Mesenteric fat pad (tissue), 1 donor: ENCODE measurements at places on chromosomes 16 and 17. TPM values are rescaled to one million over a fixed set of nuclear protein-coding genes. Genes with fewer than 3 reads are reported as not detected.
A peak's percentile ranks its signal among the peaks of the same experiment; 100 is the strongest.

DNA sequence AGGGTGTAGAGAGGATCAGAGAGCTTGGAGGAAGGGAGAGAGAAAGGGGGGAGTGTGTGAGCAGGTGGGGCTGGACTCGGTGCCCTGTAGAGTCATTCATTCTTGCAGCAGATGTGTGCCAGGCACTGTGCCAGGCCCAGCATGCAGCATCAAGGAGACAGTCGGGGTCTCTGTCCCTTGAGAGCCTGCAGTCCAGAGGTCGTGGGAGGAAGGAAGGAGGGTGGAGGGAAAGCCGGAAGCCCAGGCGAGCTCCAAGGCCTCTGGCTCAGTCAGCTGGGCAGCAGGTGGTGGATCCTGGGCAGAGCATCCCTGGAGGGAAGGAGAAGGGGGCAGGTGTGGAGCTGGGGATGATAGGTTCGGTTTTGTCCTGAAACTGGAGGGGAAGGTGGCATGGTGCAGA is 27.5 kb downstream of the EPN2 start:
- no peak for DNase-seq

GRCh38 chr17:8004899-8005298 is 2.5 kb downstream of the GUCY2D start:
- DNase-seq, result peak; percentile 26

- no peak for DNase-seq
Measured at GRCh38 chr16:84768808-84769197, 51.0 kb upstream of the CRISPLD2 start.

- DNase-seq, result no peak
Measured at GRCh38 chr17:17663160-17664063, 17.8 kb upstream of the RAI1 start.

CEP295NL gene
- 6.5 TPM for total RNA-seq

- DNase-seq, result no peak
Measured at GRCh38 chr16:66135421-66135831, 231.1 kb upstream of the CDH5 start.

- no peak for DNase-seq
Measured at GRCh38 chr16:80002261-80002660, 401.7 kb upstream of the MAF start.

SLC9A5 gene
- 0.55 TPM for total RNA-seq

C16orf87 gene
- total RNA-seq, result 6.8 TPM

DNA sequence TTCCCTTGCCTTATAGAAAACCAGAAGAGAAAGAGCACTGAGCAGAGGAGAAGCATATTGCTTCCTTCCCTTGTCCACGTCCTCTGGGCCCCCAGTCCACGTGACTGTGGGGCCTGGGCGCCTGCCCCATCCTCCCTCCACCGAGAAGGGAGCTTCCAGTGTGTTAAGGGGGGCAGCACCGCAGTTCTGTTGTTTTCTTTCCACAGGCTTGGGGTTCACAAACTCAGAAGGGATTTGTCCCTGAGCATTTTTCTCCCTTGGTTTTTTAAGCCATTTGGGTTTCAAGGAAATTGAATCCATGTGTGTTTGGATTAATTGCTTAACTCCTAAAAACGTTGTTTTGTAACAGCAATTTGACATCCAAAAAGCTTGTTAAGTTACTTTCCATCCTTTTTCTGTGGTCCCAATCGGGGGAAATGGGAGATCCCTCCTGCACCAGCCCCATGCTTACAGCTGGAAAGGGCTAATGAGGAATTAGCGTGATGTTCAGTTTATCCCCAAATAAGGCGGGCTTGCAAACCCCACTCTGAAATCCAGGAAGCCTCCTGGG is 347.5 kb upstream of the TNRC6C start:
- peak; percentile 14 for DNase-seq

- DNase-seq, result no peak
Measured at GRCh38 chr17:68576811-68577496, 24.2 kb downstream of the FAM20A start.

DNA sequence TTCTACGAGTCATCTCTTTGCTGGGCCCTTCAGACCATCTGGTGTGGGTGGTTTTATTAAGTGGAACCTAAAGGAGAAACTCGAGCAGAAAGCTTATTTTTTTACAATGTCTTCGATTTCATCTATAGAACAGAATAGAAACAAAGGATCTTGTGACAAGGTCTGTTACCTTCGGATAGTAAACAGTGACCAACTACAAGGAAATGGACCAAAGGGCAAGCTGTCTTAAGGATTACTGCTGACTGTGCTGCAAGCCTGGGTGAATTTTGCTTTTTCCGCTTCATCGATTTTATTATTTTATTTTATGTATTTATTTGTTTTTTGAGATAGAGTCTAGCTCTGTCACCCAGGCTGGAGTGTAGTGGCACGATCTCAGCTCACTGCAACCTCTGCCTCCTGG is 348.9 kb upstream of the ERCC4 start:
- DNase-seq, result no peak

ADGRG3 gene
- total RNA-seq, result 13.3 TPM

DNA sequence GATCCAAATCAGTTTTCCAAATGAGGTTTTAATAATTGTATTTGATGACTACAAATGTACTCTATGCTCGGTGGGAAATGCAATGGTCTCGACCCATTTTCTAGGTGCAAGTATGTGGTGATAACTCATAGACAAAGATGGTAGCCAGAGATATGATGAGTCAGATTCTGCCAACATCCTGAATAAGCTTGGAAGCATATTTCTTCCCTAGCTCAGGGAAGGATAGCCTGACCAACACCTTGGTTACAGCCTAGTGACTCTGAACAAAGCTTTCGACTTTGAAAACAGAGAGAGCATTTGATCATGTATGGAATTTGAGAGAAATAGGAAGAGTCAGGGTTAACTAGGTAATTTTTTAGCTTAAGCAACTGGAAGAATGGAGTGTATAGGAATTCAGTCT is 128.3 kb upstream of the MYOCD start:
- DNase-seq, result no peak

DNA sequence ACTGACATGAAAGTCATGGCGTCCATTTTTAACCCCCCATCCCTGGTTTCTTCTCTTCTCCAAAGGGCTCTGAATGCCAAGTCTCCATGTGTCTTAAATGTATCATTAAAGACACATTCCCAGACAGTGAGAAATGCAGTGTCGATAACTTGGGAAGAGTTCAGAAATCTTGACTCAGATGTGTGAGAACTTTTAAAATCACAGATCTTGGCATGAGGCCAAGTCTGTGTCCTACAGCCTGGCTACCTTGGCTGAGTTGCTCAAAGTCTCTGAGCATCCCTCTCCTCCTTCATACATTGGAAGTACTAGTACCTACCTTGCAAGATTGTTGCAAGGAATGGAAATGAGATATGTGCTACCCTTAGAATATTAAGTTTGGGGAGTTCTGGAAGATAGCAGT is 1046.5 kb upstream of the RBFOX1 start:
- DNase-seq, result no peak

GRCh38 chr16:18969855-18970240 is 13.9 kb upstream of the TMC7 start:
- DNase-seq, result no peak

DNA sequence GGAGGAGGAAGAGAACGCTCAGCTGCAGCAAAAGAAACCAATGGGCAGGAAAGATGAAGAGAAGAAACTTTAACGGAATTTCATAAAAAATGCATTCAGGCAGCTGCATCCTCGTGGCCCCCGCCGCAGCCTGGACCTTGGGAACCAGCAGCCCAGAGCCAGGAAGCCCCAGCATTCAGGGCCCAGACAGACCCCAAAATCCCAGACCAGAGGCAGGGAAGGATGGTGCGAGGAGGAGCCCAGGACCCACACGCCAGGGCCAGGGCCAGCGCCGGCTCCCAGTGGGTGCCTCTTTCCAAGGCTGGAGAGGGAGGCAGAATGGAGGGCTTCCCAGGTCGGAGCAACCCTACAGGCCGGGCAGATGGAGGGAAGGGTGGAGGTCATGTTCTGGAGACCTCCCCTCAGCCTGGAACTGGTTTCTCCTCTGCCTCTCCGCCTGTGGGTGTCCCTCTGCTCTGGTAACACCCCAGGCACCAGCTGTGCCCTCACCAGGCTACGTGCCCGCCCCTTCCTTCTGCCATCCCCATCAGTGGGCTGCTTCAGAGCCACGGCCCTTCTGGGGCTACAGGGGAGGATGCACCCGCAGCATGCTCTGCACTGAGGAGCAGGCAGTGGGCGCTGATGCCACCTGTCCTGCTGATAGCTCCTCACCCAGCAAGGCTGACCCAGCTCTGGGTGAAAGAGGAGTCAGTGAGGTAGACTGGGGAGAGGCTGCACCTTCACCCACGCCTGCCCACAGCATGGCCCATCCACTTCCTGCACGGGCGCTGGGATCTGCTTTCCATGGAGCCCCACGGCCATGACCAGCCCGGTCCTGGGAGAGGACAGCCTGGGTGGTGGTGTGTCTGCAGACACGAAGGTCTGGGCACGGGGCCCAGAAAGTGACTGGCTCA is 1.2 kb upstream of the MIF4GD start:
- DNase-seq, result no peak

HS3ST3A1 gene
- total RNA-seq, result 0.22 TPM

DNA sequence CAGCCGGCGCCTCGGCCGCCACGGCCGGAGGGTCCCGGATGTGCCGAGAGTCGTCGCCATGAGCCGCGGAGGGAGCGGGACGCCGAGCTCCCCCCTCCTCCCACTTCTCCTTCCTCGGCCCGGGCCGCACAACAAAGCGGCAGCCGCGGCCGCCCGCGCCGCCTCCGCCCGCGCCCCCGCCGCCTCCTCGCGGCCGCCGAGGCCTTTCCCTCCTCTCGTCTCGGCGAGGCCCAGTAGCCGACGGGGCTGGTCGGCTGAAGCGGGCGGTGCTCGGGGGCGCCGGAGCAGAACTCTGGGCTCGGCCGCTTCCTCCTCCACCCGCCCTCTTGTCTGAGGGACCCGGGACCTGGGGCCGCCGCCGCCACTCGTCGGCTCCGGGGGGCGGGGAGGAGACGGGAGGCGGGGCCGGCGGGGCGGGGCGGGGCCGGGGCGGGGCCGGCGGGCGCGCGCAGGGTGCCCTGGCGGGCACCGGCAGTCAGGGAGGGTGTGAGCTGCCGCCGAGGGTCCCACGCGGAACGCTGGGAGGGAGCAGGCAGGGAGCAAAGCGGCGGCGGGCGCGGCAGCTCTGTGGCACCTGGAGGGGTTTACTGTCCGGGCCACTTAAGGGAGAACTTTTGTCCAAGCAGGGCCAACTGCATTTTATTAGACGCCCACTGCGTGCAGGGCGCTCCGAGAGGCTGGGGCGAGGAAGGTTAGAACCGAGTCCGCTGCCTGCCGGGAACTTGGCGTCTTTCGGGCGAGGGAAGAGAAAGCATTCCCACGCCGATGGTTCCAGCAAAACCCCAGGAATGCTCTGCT is at the start of gene SMURF2:
SMURF2 (minus strand) TSS at position 332 of the 798 bp plus-strand sequence. CDS start 427 bp downstream, outside the sequence.
- peak; percentile 95 for DNase-seq

GRCh38 chr16:82761236-82761635 is 134.5 kb downstream of the CDH13 start:
- DNase-seq, result no peak

- DNase-seq, result no peak
Measured at GRCh38 chr17:80633207-80633606, 88.6 kb downstream of the RPTOR start.

KRTAP17-1 gene
- total RNA-seq, result not detected

DNA sequence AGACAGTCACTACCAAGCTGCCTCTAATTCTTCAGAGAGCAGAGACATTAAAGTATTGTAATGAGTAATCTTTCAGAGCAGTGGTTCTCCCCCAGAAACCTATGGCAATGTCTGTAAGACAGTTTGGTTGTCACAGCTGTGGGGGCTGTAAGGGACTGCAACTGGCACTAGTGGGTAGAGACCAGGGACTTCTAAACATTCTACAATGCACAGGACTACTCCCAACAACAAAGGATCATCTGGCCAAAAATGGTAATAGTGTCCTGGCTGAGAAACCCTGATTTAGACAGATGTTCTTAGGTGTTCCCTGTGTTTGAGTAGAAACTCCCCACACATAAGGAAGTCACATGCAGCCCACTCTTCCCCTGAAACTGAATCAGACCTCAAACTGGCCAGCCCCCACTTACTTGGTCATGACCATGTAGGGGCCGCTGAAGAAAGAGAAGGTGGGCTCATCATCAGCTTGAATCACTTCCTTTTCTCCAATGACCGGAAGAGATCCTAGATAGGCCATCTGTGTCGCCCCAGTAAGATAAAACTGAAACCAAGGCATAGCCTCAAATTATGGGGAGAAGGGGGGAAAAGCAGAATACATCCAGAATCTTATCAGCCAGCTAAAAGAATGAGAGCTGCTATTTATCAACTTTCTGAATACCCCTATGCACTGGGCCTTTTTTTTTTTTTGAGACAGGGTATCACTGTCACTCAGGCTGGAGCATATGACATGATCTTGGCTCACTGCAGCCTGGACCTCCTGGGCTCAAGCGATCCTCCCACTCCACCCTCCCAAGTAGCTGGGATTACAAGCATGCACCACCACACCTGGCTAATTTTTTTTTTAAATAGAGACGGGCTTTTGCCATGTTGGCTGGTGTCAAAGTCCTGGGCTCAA is 75.8 kb downstream of the TEX14 start:
- no peak for DNase-seq

DNA sequence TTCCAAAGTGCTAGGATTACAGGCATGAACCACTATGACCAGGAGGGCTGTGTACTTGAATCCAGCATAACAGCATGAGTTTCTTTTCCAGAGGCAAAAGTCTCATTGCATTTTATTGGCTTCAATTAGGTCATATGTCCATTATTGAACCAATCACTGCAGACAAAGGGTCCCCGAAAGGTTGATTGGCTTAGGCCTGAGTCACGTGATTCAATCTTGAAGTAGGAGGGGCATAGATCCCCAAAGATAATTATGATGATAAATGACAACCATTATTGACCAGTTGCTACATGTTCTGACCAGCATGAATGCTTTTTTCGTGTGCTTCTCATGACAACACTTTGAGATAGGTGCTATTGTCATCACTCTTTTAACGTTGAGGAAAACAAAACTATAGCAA is 25.3 kb downstream of the CACNG3 start:
- no peak for DNase-seq

DNA sequence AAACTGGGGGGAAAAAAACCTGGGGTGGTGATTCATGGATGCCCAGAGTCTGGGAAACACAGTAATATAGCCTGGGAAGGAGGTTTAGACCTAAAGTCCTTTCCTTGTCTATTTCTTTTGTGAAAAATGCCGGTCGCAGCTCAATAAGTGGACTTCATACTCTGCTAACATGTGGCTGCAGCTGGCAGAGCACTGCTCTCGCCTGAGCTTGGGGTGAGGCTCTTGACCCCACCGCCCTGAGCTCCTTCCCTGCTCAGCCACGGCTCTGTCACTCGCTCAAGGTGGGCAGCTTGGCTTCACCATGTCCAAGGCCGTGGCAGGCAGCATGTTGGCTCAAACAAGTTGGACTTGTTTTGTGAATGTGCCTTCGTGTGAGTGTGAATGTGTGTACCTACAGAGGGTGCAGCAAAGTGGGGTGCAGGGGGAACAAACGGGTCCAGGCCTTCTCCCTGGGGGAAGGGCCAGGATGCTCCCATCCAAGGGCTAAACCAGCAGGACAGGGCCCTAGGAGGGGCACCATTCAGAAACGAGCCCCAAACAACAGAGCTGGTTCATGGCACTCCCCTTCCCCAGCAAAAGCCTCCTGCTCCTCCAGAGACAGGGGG is 4.9 kb downstream of the FA2H start:
- peak; percentile 75 for DNase-seq

TEDC2 gene
- not detected for total RNA-seq
